Substantia nigra (tissue), 51 donors: ENCODE measurements at places on chromosomes 5 and 9.

GRCh38 chr5:1875281-1875842, 7.4 kb downstream of the IRX4 start:
- DNase-seq, result no peak

DNA sequence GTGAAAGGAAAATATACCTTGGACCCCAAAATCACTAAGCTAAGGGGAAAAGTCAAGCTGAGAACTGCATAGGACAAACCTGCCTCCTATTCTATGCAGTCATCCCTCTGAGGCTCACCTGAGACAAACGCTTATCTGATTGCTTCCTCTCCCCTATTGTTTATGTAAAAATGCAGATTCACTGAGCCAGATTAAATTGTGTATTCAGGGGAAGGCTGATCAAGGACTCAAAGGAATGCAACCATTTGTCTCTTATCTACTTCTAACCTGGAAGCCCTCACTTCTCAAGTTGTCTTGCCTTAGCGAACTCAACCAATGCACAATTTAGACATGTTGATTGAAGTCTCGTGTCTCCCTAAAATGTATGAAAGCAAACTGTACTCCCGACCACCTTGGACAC, 13.3 kb downstream of the SPARC start:
- DNase-seq, result no peak

- DNase-seq, result no peak
These were observed 242.7 kb downstream of the SYK start for GRCh38 chr9:91044354-91044753.

- no peak for DNase-seq
These were observed 81.8 kb downstream of the SUSD1 start for GRCh38 chr9:112093147-112093869.

- DNase-seq, result no peak
These were observed 7.6 kb downstream of the RNF38 start for GRCh38 chr9:36392489-36392888.

- DNase-seq, result no peak
These were observed 47.2 kb downstream of the GLDC start for GRCh38 chr9:6598249-6598725.

- no peak for DNase-seq
These were observed 155.8 kb upstream of the GRAMD2B start for GRCh38 chr5:126267438-126267837.

DNA sequence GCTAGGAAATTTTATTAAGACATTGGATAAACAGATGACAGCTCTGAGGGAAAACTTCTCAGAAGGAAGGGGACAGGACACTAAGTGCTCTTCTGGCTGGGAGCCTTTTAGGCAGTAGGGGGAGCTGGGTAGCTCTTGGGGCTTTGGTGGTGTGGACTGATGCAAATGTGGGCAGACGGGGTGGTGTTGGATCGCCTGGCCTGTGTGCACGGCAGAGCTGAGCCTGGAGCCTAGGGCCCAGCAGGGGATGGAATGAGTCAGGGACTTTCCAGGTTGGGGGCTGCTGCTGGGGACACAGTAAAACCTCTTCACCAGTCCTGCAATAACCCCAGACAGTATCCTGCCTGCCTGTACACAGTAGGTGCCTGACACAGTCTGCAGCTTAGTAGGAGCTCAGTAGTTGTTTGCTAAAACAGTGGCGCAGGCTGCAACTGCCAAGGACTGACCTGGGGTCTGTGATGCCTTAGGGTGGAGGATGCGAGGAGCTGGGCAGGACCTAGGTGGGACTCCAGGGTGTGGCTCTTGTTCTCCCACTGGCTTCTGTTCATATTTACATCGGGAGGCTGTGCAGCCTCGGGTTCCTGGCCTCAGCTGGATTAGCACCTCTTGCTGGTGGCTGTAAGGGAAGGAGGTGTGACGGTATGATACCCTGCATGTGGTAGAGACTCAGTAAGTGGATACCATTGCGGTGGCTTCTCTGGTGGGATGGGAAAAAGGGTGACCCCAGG, 83.8 kb downstream of the DAB2IP start:
- DNase-seq, result no peak

- DNase-seq, result no peak
These were observed 5.7 kb downstream of the CDO1 start for GRCh38 chr5:115810761-115811160.

- DNase-seq, result no peak
These were observed 10.4 kb downstream of the STOM start for GRCh38 chr9:121359351-121360294.

GRCh38 chr5:138504799-138505198, 38.2 kb downstream of the ETF1 start:
- no peak for DNase-seq

GRCh38 chr9:102518324-102518723, 476.8 kb upstream of the CYLC2 start:
- no peak for DNase-seq

GRCh38 chr5:19866090-19866450, 121.9 kb downstream of the CDH18 start:
- DNase-seq, result no peak

- no peak for DNase-seq
These were observed 81.8 kb downstream of the NFIB start for GRCh38 chr9:14232111-14232510.

GRCh38 chr9:123927625-123928532, 2.0 kb downstream of the DENND1A start:
- DNase-seq, result no peak
